Ovary (tissue), 10 donors: ENCODE measurements at places on chromosomes 1 and 21. TPM values are rescaled to one million over a fixed set of nuclear protein-coding genes. Genes with fewer than 3 reads are reported as not detected.

GRCh38 chr1:20322081-20322824 is 31.6 kb downstream of the VWA5B1 start:
- DNase-seq, result no peak

DNA sequence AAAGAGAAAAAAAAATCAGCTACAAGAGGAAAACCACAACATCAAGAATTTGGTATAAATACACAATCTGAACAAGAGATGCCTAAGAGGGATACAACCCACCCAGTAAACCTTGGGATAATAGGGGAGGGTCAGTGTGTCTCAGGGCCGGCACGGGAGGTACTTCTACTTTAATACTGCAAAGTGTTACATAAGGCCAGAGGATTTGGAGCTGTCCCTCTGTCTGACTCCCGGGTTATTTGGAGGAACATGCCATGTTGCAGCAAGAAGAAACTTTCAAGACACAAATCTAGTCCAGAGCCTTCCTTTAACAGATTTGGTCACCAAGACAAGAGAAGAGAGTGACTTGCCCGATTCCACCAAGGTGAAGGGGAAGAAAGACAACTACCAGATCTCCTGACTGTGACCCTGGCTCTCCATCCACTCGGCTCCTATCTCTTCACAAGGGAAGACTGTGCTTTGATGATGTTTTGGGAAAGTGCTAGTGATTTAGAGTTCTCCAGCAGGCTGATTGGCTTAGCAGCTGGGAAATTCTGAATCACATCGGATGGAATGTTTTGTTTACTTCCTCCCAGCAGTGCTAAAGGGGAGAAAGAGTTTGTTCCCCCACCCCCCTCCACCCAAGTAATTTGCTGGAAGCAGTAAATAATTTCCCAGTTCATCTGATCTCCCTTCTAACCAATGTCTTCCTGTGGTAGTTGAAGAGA is 29.3 kb downstream of the SGIP1 start:
- no peak for DNase-seq

GRCh38 chr1:21921100-21921875 is 15.8 kb downstream of the HSPG2 start:
- DNase-seq, result no peak

- DNase-seq, result no peak
Observed at GRCh38 chr1:187624812-187625545, 796.2 kb downstream of the PLA2G4A start.

Gene TAS1R1
- total RNA-seq, result 0.28 TPM

Gene ADAMTS5
- total RNA-seq, result 9.2 TPM

Gene SFN
- 0.35 TPM for total RNA-seq

Gene PGLYRP3
- total RNA-seq, result not detected
